HAP-1 (cell line): ENCODE measurements at places on chromosomes 1 and 21.

DNA sequence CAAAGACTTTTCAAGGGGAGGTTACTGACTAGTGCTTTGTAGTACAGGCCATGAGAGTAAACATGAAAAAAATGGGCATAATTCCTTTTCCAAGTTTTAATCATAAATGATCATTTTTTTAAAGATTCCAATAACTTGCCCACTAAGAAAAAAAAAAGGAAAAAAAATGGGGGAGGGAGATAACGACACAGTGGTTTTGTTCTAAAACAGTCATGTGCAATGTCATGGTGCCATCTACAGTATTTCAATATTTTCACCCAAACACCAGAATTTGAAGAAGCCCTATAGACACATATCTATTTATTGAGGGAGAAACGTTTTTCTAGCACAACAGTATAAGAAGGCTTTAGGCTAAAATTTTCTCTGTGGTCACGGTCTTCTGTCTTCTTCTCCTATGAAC lies 250.2 kb downstream of the LTN1 start:
- DNase-seq = no peak

DNA sequence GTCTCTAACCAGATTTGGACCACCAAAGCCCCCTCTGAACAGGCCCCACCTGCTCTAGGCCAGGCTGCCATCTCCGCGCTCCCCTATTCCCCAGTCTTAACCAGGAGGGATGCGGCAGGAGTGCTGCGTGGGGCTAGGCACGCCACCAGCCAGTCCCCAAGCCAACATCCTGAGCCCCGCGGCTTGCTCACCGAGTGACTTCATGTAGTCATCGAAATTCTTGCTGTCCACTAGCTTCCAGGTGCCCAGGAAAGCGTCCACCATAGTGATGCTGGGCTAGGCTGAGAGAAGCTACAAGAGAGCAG lies 173 bp downstream of the FABP3 start:
- DNase-seq = no peak

- DNase-seq = no peak
Observed at GRCh38 chr21:35909456-35910223, 150.7 kb downstream of the SETD4 start.

DNA sequence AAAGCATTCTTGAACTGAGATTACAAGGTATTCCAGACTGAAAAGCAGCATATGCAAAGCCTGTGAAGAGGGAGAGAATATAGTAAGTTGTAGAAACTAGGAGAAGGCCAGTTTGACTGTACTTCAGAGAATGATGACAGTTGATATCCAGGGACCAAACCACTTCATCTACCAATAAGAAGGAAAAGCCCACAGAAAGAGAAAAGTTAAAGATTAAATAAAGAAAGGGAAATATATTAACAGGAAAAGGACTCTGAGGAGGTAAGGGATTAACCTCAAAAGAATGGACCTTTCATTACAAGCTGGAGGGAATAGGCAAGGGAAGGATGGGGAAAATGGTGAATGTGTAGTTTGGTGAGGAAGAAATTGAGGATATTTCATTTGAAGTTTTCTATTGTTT lies 180.2 kb upstream of the CACYBP start:
- no peak for DNase-seq
